Mucosa of descending colon (tissue), 3 donors: ENCODE measurements at places on chromosomes 2 and 18. TPM values are rescaled to one million over a fixed set of nuclear protein-coding genes. Genes with fewer than 3 reads are reported as not detected.

Gene CTAGE1
- not detected for total RNA-seq

Gene RGPD3
- 0.26 TPM for total RNA-seq

Gene NMUR1
- 0.57 TPM for total RNA-seq

Gene NTSR2
- not detected for total RNA-seq

Gene MARCHF4
- total RNA-seq: 0.22 TPM

Gene PLGLB1
- total RNA-seq: 5.4 TPM

Gene IKZF2
- total RNA-seq: 11.1 TPM

Gene SERPINB11
- total RNA-seq: not detected

Gene FIGN
- 1.4 TPM for total RNA-seq

Gene SPEG
- total RNA-seq: 7.9 TPM

Gene ANKRD53
- 1.8 TPM for total RNA-seq

Gene SPP2
- total RNA-seq: not detected

Gene ADCY3
- 24.9 TPM for total RNA-seq

Gene MTLN
- 49.8 TPM for total RNA-seq
